ENCODE measurements at places on chromosomes 12 and 14.
A peak's percentile ranks its signal among the peaks of the same experiment; 100 is the strongest.

GRCh38 chr14:44316647-44317440, 190.2 kb downstream of the FSCB start:
- no peak for DNase-seq

GRCh38 chr12:104551-105081, 38.0 kb downstream of the IQSEC3 start:
- DNase-seq: no peak

- DNase-seq: peak; percentile 25
Measured at GRCh38 chr14:68695326-68695768, 97.5 kb downstream of the ZFP36L1 start.

DNA sequence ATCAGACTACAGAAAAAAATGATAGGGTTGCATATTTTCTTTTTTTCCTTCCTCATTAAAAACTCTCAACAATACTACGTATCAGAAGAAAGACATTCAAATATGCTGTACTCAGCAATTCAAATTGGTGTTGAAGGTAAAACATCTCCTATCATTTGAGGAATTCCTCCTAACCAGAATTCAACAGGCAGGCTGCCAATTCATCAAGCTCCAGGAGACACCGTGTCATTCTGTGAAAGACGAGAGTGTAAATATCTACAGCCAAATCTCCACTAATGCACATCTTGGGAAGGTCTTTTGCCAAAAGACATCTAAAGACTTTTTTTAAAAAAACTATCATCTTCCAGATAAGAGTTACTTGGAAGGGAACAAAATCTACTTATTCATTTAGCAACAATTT, 26.6 kb downstream of the NT5DC3 start:
- DNase-seq: no peak

DNA sequence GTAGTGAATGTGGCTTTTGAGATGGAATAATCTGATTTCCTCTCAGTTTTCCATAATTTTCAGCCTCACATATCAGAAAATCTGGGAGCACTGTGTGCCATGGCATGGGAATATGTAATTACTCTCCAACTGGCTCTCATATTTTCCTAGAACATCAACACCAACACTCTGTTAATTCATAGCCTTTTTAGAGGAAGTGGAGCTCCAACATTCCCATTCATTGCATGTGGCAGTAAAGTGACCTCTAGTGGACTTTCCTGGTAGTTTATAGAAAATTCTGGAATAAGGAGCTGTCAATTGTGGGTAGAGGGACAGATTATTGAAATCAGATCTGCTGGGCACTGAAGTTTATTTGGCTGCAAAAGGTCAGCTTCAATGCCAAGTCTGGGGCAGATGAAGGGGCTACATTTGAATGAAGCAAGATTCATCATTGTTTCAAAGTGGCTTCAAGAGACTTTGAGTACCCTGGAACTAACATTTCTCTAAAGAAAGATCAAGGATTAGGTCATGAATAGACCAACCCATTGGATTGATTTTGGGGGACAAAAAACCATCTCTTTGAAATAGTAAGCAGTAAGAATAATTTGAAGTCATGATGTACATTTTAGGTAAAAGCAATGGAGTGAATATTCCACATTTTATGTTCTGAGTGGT, 23.6 kb upstream of the USP44 start:
- no peak for DNase-seq
